NCI-H526 (cell line): ENCODE measurements at places on chromosomes 3 and 15.
A peak's percentile ranks its signal among the peaks of the same experiment; 100 is the strongest.

- DNase-seq, result no peak
These were observed 43.6 kb downstream of the SENP2 start for GRCh38 chr3:185629554-185630181.

DNA sequence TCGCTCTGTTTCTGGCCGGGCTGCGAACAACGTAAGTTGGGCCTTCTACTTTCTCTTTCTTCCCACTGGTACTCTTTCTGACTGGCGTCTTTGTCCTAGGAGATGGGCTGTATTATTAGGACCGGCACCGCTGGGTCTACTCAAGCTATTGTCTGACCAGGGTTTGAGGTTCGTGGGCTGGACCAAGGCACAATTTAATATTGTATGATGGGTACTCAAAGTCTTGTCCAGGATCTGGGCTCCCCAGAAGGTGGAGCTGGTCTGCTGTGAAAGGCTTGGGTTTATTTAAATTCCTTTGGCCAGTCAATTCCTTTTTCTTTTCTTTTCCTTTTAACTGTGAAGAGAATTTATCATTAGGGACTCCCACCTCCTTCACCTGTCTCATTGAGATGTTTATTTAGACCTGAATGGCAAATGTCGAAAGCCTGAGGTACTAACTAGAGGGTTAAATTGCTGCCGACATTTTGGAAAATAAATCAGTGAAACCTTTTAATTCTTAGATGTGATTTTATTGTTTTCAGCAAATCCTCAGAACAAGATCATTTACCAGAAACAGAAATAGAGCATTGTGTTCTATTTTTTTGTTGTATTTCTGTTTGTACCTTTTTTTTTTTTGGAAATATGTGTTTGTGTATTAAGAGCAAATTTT is 410 bp downstream of the LRRC49 start:
- DNase-seq, result peak; percentile 58

DNA sequence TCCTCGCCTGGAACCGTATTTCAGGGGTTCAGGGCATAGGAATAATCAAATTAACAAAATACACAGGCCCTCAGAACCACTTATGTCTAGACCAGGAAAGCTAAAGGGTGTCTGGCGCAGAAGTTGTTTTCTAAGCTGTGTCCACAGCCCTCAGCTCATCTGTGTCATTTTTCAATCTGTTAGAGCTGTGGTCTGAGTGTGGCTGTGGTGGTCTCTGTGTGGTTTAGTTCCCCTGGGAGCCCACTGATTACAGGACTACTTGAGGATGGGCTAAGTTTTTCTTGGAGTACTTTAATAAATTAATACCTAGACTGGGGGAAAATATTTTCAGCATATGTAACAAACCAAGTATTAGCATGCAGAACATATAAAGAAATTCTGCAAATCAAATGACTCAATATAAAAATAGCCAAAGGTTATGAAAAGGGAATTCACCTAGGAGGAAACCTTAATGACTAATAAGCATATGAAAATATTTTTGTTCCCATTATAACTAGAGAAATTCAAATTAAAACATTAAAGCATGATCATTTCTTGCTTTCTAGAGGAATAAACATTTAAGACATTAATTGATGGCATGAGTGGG is 186.3 kb downstream of the SATB1 start:
- DNase-seq, result no peak

DNA sequence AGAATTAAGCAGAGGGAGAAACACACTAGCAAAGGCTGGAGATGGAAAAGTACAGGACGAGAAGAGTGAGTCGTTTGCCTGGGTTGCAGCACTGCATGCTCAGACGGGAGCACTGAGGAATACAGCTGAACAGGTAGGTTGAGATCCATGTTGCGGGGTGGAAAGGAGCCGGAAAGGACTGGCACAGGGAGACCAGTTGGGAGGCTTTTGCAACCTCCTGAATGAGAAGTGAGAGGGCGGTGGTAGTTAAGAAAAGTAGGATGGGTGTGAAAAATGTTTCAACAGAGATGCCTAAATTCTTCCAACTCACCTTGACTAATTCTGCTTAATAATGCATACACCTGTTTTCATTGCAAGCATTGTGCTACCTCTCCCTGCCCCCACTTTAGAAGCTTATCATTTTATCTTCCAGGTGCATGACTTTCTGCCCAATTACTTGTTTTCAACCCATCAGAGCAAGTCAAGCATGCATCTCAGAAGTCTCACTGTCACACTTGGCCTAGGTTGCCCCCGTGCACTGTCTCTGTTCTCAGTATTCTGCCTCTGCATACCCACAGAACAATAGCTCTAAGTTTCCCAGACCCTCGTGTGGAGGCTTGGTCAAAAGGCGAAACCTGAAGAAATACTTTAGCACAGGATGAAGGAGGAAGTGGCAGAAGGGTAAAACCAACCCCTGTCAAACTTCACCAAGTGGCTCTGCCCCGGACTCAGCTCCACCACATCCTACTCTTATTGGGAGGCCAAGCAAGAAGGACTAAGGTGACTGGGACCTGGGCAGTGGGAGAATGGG is 199.3 kb upstream of the BCL6 start:
- DNase-seq, result no peak

- DNase-seq, result no peak
These were observed 27.7 kb downstream of the ACKR4 start for GRCh38 chr3:132624790-132625189.

- no peak for DNase-seq
These were observed 32.5 kb downstream of the CHAC1 start for GRCh38 chr15:40985541-40986330.

GRCh38 chr3:136412307-136412706 is 162.2 kb downstream of the PCCB start:
- no peak for DNase-seq

- no peak for DNase-seq
These were observed 89.0 kb upstream of the LPP start for GRCh38 chr3:188064831-188065493.

DNA sequence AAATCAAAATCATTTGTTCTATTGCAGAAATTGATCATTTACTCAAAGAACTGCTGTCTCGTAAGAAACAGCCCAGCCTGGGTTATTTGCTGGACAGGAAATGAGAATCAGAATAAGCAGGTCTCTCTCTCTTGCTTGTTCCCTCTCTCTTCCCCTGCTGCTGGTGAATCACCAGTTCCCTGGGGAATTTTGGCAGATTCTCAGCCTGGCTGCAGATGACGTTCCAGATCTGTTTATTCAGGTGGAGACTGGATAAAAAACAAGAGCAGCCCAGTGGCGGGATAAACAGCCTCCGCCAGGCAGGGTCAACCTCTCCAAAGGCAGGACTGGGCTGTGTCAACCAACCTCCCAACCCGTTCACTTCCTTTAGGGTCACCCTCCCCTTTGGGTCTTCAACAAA is 72.1 kb downstream of the LRIG1 start:
- DNase-seq, result peak; percentile 76

DNA sequence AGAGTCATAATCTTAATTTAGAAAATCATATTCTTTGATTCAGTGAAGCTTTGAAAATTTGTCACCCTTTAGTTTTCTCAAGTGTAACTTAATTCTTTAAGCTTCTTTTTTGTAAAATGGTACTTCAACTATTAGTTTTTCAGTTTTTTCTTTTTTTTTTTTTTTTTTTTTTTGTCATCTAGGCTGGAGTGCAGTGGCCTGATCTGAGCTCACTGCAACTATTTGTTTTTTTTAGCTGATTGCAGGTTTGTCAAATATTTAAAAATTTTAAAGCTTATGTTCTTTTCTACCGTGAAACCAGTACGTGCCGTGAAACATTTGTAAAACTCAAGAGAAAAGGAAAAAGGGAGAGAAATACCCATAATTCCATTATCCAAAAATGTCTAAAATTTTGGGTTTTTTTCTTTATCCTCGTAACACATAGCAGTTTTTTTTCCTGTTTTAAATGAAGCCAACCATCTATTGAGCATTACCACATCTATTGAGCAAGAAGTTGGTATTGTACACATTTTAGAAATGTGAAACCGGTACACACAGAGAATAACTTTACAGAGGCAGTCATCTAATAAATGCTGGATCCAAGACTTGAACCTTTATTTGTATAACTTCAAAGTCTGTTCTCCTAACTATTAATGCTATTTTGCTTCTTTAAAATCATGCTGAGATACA is 25.7 kb downstream of the ECT2 start:
- no peak for DNase-seq

- DNase-seq, result no peak
These were observed 107.7 kb upstream of the TSC22D2 start for GRCh38 chr3:150300388-150300787.

DNA sequence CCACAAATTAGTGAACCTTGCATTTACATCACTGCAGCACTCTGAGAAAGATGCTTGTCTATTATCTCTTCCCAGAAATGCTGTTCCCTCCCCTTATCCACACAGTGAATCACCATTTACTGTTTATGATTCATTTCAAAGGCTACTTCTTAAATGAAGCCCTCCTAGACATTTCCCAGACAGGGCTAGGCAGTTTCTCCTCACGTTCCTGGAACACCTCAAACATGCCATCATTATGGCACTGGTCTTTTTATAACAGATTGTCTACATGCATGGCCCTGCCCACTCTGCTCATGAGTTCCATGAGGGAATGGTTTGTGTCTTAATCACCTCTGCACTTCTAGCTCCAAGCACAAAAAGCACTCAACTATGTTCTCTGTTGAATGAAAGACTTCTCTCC is 32.2 kb upstream of the TM2D3 start:
- peak; percentile 62 for DNase-seq

DNA sequence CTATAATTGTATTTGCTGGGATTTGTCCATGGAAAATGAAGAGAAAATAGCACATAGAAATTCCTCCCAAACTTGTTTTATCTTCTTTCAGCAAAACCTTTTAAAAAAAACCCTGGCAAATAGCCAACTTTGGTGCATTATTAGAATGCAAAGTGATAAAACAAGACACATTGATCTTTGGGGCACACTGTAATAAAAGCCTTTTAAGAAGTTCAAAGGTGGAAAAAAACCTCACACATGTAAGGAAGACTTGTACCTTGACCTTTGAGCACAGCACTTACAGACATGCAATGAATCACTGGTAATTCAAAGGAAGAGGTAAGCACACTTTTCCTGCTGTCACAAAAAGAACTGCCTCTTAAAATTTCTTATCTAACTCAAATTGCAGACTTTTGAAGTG is 8.0 kb upstream of the MORC1 start:
- DNase-seq, result no peak

GRCh38 chr15:60787837-60788691 is 309.1 kb upstream of the ICE2 start:
- DNase-seq, result peak; percentile 37

GRCh38 chr3:73245459-73245858 is 184.0 kb downstream of the EBLN2 start:
- no peak for DNase-seq

DNA sequence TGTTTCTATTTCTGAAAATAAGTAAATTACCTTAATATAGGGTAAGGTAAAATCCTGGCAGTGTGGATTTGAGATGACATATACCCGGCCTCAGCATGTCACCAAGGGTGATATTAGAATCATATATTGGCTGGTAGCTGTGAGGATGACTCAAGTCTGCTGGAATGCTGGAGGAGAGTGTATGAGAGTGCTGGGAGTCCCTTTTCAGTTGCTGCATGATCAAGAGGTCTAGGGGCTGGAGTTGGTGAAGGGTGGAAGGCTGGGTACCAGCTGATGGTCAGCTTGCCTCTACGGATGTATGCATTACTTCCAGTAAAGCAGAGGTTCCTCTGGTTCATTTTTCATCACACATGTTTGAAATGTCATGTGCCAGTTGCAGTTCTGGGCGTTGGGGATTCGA is 40.6 kb downstream of the SLC25A26 start:
- DNase-seq, result no peak

- no peak for DNase-seq
These were observed 13.7 kb downstream of the MAP6D1 start for GRCh38 chr3:183811638-183812037.

DNA sequence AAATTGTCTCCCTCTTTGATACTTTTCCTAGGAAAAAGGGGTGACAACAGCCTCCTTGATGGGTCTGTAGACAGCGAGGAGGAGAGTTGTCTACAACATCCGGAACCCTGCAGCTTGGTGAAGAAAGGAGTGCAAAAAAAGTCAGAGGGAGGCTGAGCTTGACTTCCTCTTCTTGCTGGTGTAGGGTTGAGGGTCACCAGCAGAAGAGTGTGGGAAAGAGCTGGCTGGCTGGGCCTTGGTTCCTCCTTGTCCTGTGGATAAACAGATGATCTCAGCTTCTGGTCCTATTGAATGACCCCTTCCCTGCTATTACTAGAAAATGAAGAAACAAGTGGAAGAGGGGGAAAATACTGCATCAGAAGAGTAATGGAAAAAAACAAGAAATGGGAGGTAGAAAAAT is 20.4 kb downstream of the SLC7A14 start:
- no peak for DNase-seq

DNA sequence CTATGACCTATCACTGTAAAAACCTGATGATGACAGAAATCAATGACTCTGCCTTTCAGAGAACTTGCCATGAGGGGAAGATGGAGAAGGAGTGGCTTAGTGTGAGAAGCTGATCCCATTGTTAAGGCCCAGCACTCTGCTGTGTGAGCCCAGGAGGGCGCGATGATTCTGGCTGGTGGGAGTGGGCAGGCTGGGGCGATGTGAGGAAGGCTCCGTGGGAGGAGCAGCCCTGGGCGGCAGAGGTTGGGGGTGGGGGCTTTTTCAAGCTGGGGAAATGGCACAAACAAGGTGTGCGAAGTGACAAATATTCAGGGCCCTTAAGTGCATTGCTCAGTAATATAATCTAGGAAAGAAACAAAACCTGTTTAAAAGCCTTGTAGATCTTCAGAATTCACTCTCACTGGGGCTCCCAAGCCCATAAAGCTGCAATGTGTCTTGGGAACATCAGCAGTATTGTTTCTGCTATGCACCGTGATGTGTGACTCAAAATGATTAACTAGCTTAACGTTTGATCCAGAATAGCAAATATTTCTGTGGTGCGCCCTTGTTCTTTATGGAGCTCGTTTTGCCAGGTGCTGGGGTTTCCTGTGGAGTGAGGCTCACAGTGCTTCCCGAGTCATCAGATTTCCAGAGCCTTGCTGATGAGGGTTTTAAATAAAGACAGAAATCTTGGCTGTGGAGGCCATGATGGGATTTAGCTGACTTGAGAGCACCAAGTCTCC is 141.0 kb downstream of the CHDH start:
- DNase-seq, result no peak

DNA sequence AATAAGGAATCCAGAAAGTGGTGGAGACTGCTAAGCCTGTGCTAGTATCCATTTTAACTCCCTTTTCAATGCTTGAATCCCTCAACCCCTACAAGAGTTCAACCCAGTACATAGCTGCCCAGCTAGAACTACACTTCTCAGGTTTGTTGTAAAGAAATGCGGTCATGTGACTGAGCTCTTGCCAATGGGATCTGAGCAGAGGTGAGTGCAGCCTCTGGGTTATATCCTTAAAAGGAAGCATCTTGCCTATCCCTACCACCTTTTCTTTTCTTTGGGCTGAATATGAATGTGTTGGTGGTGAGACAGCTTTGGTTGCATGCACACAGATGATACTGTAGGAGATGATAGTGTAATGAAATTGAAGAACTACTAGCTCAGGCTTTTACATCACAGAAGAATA is 139.7 kb downstream of the CADPS start:
- DNase-seq, result no peak

- DNase-seq, result no peak
These were observed 88.3 kb upstream of the PPIB start for GRCh38 chr15:64251121-64251520.

DNA sequence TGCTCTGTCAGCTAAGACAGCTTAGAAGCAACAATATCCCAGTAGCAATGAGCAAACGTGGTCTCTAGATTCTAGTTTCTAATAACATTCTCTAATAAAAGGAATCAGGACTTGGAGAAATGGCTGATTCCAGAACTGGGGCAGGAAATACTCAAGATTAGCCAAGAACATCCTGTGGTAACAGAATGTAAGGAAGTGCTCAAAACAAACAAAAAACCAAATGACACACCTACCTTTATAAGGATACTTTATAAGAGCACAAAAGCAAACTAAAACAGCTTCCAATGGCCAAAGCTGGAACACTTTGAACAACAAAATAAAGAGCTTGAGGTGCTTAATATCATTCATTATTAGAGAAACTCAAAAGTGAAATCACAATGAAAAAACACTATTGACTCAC is 33.1 kb upstream of the EIF5A2 start:
- no peak for DNase-seq
